ENCODE measurements at places on chromosomes 4 and X. TPM values are rescaled to one million over a fixed set of nuclear protein-coding genes. Genes with fewer than 3 reads are reported as not detected.

The BTK gene
- not detected for total RNA-seq

The TMSB15B gene
- total RNA-seq, result not detected

The VGLL1 gene
- not detected for total RNA-seq

The GAGE1 gene
- not detected for total RNA-seq

The RIPPLY1 gene
- total RNA-seq, result not detected

The KCND1 gene
- total RNA-seq, result 0.44 TPM

The PNMA6A gene
- total RNA-seq, result 15.1 TPM

The ADH6 gene
- not detected for total RNA-seq

The NAP1L5 gene
- total RNA-seq, result 5.4 TPM

The USP17L17 gene
- total RNA-seq, result not detected

The TSPAN6 gene
- total RNA-seq, result 111 TPM

The NUDT10 gene
- total RNA-seq, result 0.12 TPM

The BEX5 gene
- not detected for total RNA-seq

The MAGEB1 gene
- not detected for total RNA-seq

The GAGE12J gene
- not detected for total RNA-seq

The HTN1 gene
- total RNA-seq, result not detected

The ZCCHC12 gene
- not detected for total RNA-seq

The AKAP4 gene
- total RNA-seq, result not detected

The ZNF630 gene
- not detected for total RNA-seq

The LINC00632 gene
- total RNA-seq, result not detected

The ETDA gene
- not detected for total RNA-seq

The TCEAL7 gene
- total RNA-seq, result 0.71 TPM

The GLUD2 gene
- 1.4 TPM for total RNA-seq

The MID1 gene
- total RNA-seq, result 0.06 TPM

The DCX gene
- total RNA-seq, result not detected

The RIBC1 gene
- 3.5 TPM for total RNA-seq

The IL21 gene
- total RNA-seq, result not detected

The C4orf46 gene
- 14.7 TPM for total RNA-seq

The SLC35A2 gene
- 15.7 TPM for total RNA-seq

The SAGE1 gene
- not detected for total RNA-seq

The MUC7 gene
- total RNA-seq, result not detected

The GPR34 gene
- not detected for total RNA-seq

The MID2 gene
- total RNA-seq, result not detected

The CD38 gene
- not detected for total RNA-seq

The LANCL3 gene
- total RNA-seq, result not detected

The SPIN2A gene
- not detected for total RNA-seq

The OSTC gene
- total RNA-seq, result 100 TPM

The PRKX gene
- total RNA-seq, result 25.0 TPM

The SLITRK2 gene
- not detected for total RNA-seq

The CT45A2 gene
- total RNA-seq, result not detected

The H2AZ1 gene
- 727 TPM for total RNA-seq

The FRAS1 gene
- not detected for total RNA-seq

The NLGN3 gene
- not detected for total RNA-seq

The FGA gene
- not detected for total RNA-seq

The NAA15 gene
- 33.4 TPM for total RNA-seq

Measured in G401 (cell line).